ENCODE measurements at places on chromosomes 12 and 14. TPM values are rescaled to one million over a fixed set of nuclear protein-coding genes. Genes with fewer than 3 reads are reported as not detected.
A peak's percentile ranks its signal among the peaks of the same experiment; 100 is the strongest.

GRCh38 chr12:43291516-43291915 lies 260.5 kb downstream of the ADAMTS20 start:
- no peak for DNase-seq

- DNase-seq = no peak
Observed at GRCh38 chr12:79016181-79016580, 151.6 kb downstream of the SYT1 start.

The FBLN5 gene
- total RNA-seq = 1.2 TPM

The RNASE7 gene
- total RNA-seq = not detected

The PTPRQ gene
- total RNA-seq = not detected

- peak; percentile 48 for DNase-seq
Observed at GRCh38 chr12:6764011-6764828, 1.9 kb upstream of the PTMS start.

The C1S gene
- 2.2 TPM for total RNA-seq

The PZP gene
- total RNA-seq = not detected

GRCh38 chr14:78029601-78030372 lies 140.4 kb upstream of the NRXN3 start:
- DNase-seq = no peak

- DNase-seq = peak; percentile 76
Observed at GRCh38 chr14:76050797-76051392, 65.3 kb downstream of the IFT43 start.

DNA sequence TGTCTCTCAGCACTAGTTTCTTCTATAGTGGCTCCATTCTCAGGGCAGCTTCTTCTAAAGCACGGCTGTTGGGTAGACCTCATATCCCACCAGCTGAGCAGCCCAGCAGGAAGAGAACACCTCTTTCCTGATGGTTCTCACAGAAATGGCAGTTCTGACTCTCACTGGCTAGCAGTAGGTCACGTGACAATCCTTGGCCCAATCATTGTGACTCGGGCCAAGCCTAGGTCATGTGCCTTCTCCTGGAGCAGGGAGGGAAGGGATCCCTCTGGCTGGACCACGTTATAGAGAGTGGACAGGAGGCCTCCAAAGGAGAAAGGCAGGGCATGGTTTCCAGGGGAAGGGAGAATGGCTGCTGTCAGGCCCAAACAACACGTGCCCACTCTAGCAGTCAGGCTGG lies 149.1 kb downstream of the AACS start:
- DNase-seq = no peak

The DNAI7 gene
- total RNA-seq = 0.35 TPM

The CD163L1 gene
- total RNA-seq = not detected

The CD27 gene
- 48.1 TPM for total RNA-seq

GRCh38 chr12:98503592-98504367 lies 11.6 kb upstream of the TMPO start:
- DNase-seq = peak; percentile 97

- no peak for DNase-seq
Observed at GRCh38 chr12:43776498-43776897, 17.7 kb downstream of the IRAK4 start.

DNA sequence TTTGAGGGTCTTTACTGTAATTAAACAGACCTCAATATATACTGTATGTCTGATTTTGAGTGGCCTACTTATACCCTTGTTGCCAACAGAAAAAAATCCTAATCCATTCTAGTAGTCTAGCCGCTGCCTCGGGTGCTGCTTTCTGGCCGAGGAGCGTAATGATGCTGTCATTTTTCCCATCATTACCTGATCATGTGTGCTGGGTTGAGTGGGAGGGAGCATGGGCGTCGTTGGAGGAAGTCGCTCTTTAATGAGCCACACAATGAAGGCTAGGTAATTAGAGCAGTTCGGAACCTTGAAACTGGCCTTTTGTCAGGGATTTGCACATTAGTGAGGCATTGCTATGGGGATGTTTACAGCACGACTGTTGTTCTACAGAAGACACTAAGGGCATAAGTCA lies 76.1 kb upstream of the RFX4 start:
- no peak for DNase-seq

The RPGRIP1 gene
- total RNA-seq = not detected

The CLEC6A gene
- not detected for total RNA-seq

The ADCY4 gene
- total RNA-seq = 1.6 TPM

DNA sequence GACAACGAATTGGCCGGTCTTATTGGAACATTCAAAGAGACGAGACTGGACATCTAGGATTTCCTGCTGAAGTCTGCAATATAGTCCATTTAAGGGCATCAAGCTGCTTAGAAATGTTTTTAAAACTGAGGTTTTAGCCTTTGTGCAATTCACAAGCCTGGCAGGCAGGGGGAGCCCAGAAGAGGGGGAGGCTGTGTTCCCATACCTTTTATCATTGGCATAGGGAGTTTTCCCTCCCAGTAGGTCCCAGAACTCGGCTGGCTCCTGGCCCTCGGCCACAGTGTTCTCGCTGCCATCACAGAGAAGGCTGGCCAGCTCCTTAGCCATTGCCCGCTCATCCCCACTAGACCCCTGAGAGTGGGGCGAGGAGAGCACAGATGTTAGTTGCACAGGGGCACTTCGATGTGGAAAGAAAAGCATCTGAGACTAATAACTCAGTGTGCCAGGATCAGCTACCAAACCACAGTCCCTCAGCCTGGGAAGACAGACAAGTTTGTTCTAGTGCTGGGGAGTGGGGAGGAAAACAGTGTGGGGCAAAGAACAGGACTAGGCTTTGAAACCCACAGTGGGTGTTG lies 15.1 kb downstream of the AVIL start:
- peak; percentile 51 for DNase-seq

The CNTN1 gene
- not detected for total RNA-seq

DNA sequence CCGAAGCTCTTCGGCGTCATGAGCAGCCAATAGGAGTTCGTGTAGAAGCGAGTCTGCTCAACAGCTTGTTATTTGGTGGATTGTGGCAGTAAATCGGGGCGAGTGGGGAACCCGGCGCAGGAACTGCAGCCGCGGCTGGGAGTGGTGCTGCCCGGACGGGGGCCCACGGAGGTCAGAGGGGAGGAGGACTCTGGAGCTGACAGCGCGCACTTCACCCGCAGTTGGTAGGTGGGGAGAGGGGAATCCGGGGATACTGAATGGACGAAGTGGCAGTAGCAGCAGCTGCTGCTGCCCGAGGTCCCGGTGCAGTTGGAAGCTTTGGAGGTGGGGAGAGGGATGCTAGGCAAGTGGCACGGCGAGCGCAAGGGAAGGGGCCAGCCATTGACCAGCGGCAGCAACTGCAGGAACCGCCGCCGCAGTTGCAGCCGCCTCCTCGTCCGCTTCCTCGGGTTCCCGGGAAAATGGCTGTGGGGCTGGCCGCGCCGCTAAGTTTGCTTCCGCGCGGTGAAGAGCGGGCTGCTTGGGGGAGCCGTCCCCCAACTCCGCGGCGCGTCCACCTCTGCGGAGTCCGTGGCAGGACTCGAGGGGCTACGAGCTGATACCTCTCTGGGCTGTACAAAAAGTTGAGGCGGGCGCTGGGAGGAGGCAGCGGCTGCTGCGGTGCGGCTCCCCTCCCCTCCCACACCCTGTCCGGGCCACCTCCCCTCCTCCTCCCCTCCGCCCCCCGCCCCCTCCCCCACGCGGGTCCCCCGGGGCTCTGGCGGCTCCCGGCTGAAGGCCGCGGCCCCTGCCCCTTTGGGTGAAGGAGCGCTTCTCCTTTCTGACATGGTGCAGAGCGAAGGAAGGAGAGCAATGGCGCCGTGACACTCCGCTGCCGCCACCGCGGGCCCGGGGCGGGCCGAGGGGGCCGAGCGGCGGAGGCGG lies at the start of gene ARID4A:
TSS of gene ARID4A (plus strand) at position 79 of the 924 bp plus-strand sequence. CDS start 1,300 bp downstream, outside the sequence.
- peak; percentile 33 for DNase-seq

The CLEC2D gene
- total RNA-seq = 176 TPM

DNA sequence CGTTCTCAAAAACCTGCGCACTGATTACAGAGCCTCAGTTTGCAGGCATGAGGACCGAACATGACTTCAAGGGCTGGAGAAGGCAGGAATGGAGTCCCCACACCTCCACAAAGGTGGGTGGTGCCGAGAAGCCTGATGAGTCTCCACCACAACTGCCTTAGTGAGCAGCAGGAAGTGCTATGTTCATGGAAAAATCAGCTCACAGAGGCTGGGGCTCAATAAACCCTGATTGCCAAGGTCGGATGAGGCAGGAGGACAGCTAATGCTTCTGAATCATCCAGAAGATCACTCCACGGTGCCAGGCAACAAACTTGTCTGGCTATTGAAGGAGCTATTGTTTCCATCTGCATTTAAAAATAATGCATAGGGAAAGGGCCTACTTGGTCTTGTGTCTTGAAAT lies 31.1 kb downstream of the APPL2 start:
- DNase-seq = peak; percentile 18

The SLCO1B1 gene
- total RNA-seq = not detected

The AICDA gene
- total RNA-seq = not detected

The SPX gene
- 0.50 TPM for total RNA-seq

GRCh38 chr12:52871291-52872039 lies 22.7 kb upstream of the KRT78 start:
- DNase-seq = no peak

The PLEKHG7 gene
- not detected for total RNA-seq

GRCh38 chr14:68343534-68344118 lies 449.2 kb downstream of the ZFP36L1 start:
- DNase-seq = no peak

GRCh38 chr14:90611936-90612335 lies 204.3 kb downstream of the TTC7B start:
- DNase-seq = no peak
